ENCODE measurements at places on chromosomes 16 and 17. TPM values are rescaled to one million over a fixed set of nuclear protein-coding genes. Genes with fewer than 3 reads are reported as not detected.

DNA sequence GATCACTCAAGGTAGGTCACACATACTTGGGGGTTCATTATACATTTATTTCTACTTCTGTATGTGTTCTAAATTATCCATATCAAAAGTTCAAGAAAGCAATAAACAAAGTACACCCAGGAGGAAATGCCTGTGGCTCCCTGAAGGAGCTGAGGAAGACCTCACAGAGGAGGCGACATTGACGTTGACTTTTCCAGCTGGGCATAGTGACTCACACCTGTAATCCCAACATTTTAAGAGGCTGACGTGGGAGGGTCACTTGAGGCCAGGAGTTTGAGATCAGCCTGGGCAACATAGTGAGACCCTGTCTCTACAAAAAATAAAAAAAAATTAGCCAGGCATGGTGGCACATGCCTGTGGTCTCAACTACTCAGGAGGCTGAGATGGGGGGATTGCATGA, 16.3 kb downstream of the ITGAD start:
- DNase-seq: no peak

The C16orf90 gene
- not detected for total RNA-seq

The PKMYT1 gene
- total RNA-seq: 113 TPM

- DNase-seq: no peak
Observed at GRCh38 chr17:74435775-74436359, 4.0 kb downstream of the GPRC5C start.

- no peak for DNase-seq
Observed at GRCh38 chr16:57279780-57280638, 4.5 kb downstream of the PLLP start.
